ENCODE measurements at places on chromosomes 2 and 18. TPM values are rescaled to one million over a fixed set of nuclear protein-coding genes. Genes with fewer than 3 reads are reported as not detected.

The HOXD3 gene
- total RNA-seq: not detected

The HNRNPA3 gene
- 50.7 TPM for total RNA-seq

The G6PC2 gene
- total RNA-seq: not detected

The TNFAIP6 gene
- not detected for total RNA-seq

The SCN1A gene
- total RNA-seq: not detected

The LCT gene
- total RNA-seq: not detected

The TMEM247 gene
- not detected for total RNA-seq

The EPB41L5 gene
- total RNA-seq: 44.8 TPM

The CTNNA2 gene
- total RNA-seq: not detected

The APLF gene
- total RNA-seq: 4.8 TPM

The TOGARAM2 gene
- total RNA-seq: not detected

The ROCK1 gene
- 37.4 TPM for total RNA-seq

The HOXD10 gene
- total RNA-seq: not detected

The FOXD4L1 gene
- 0.11 TPM for total RNA-seq

The AOX1 gene
- total RNA-seq: 3.4 TPM

The DSG4 gene
- total RNA-seq: not detected

The ASB18 gene
- total RNA-seq: not detected

Measured in pulmonary artery endothelial cell (primary cell).